ENCODE measurements at places on chromosomes 7 and 10. TPM values are rescaled to one million over a fixed set of nuclear protein-coding genes. Genes with fewer than 3 reads are reported as not detected.

RPEL1 gene
- total RNA-seq: not detected

CADPS2 gene
- total RNA-seq: 25.8 TPM

NEURL1 gene
- total RNA-seq: 1.2 TPM

DNAJB9 gene
- 16.7 TPM for total RNA-seq

MYO3A gene
- 0.70 TPM for total RNA-seq

WASL gene
- 59.4 TPM for total RNA-seq

PFKFB3 gene
- total RNA-seq: 62.2 TPM

HSPB1 gene
- total RNA-seq: 1,074 TPM

ZNF117 gene
- 30.2 TPM for total RNA-seq

FGFBP3 gene
- 2.9 TPM for total RNA-seq

ENTPD1 gene
- 74.1 TPM for total RNA-seq

TFPI2 gene
- 1.3 TPM for total RNA-seq

ANXA8L1 gene
- 65.7 TPM for total RNA-seq

SGCE gene
- total RNA-seq: 35.9 TPM

FGFR2 gene
- total RNA-seq: 36.2 TPM

IFIT1 gene
- 4.1 TPM for total RNA-seq

EFCAB10 gene
- not detected for total RNA-seq

CALML3 gene
- not detected for total RNA-seq

PAPSS2 gene
- total RNA-seq: 11.7 TPM

ANKRD61 gene
- total RNA-seq: not detected

DNAJC12 gene
- total RNA-seq: 1.8 TPM

PANK1 gene
- total RNA-seq: 4.8 TPM

HPSE2 gene
- 5.7 TPM for total RNA-seq

ZPBP gene
- total RNA-seq: 1.2 TPM

ECHS1 gene
- 130 TPM for total RNA-seq

ST8SIA6 gene
- 0.73 TPM for total RNA-seq

TMEM72 gene
- not detected for total RNA-seq

WDR86 gene
- 4.3 TPM for total RNA-seq

ZNF425 gene
- total RNA-seq: 3.0 TPM

FUOM gene
- total RNA-seq: 20.3 TPM

LEP gene
- 0.89 TPM for total RNA-seq

PTPRZ1 gene
- total RNA-seq: 0.26 TPM

CUBN gene
- total RNA-seq: 2.4 TPM

BICC1 gene
- total RNA-seq: 13.5 TPM

TMEM140 gene
- 11.6 TPM for total RNA-seq

SLC39A12 gene
- total RNA-seq: 0.13 TPM

SPDYE1 gene
- total RNA-seq: not detected

PRTFDC1 gene
- 8.5 TPM for total RNA-seq

SLC13A4 gene
- 0.13 TPM for total RNA-seq

SPACDR gene
- not detected for total RNA-seq

PAPOLB gene
- total RNA-seq: 0.29 TPM

TAS2R5 gene
- total RNA-seq: 6.2 TPM

CYP2C19 gene
- not detected for total RNA-seq

KLF14 gene
- 0.36 TPM for total RNA-seq

TIMM23B gene
- total RNA-seq: 34.1 TPM

C10orf53 gene
- not detected for total RNA-seq

TOMM7 gene
- 274 TPM for total RNA-seq

CASP2 gene
- total RNA-seq: 42.3 TPM

VPS26A gene
- total RNA-seq: 54.6 TPM

ADGRA1 gene
- total RNA-seq: 0.13 TPM

CPXM2 gene
- total RNA-seq: 23.6 TPM

ATRNL1 gene
- total RNA-seq: 18.4 TPM

DOCK4 gene
- total RNA-seq: 37.9 TPM

MPP7 gene
- 35.8 TPM for total RNA-seq

CYP2C18 gene
- 0.96 TPM for total RNA-seq

AASS gene
- 46.8 TPM for total RNA-seq

CAV2 gene
- 64.4 TPM for total RNA-seq

CNTNAP2 gene
- 0.21 TPM for total RNA-seq

Measured in ureter (tissue), 1 donor.